Body of pancreas (tissue), 4 donors: ENCODE measurements at places on chromosomes 3 and 15. TPM values are rescaled to one million over a fixed set of nuclear protein-coding genes. Genes with fewer than 3 reads are reported as not detected.

- no peak overlapping the region for H3K27ac ChIP-seq
- no peak overlapping the region for H3K4me3 ChIP-seq
- no peak for DNase-seq
- H3K36me3 ChIP-seq, result no peaks in the 10 kb centered on the region
- no peaks in the 10 kb centered on the region for H3K27me3 ChIP-seq
Measured at GRCh38 chr15:77642793-77643430, 10.2 kb upstream of the LINGO1 start.

DNA sequence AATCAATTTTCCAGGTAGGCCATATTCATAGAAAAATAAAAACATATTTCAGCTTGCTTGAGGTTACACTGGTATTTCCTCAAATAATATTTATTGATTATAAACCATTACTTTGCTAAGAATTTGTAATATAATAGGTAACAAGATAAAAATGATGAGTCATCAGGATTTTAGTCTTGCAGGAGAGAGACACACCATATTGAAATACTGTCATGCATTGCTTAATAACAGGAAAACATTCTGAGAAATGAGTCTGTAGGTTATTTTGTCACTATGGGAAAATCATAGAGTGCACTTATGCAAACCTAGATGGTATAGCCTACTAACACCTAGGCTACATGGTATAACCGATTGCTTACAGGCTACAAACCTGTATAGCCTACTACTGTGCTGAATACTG, 990.5 kb downstream of the OTOL1 start:
- H3K4me1 ChIP-seq, result no peaks in the 10 kb centered on the region
- DNase-seq, result no peak
- H3K4me3 ChIP-seq, result no peak overlapping the region
- H3K27me3 ChIP-seq, result no peaks in the 10 kb centered on the region

GRCh38 chr3:198113206-198114053, 153.4 kb downstream of the LMLN start:
- no peaks in the 10 kb centered on the region for H3K4me1 ChIP-seq
- no peak overlapping the region for H3K4me3 ChIP-seq
- no peaks in the 10 kb centered on the region for H3K27me3 ChIP-seq

GRCh38 chr3:185330644-185331043, 32.3 kb upstream of the MAP3K13 start:
- no peaks in the 10 kb centered on the region for H3K27me3 ChIP-seq
- no peak for DNase-seq
- no peak overlapping the region for H3K4me3 ChIP-seq
- H3K27ac ChIP-seq, result peak overlapping the region; percentile 71
- H3K36me3 ChIP-seq, result no peaks in the 10 kb centered on the region

- H3K4me3 ChIP-seq, result no peak overlapping the region
- H3K27me3 ChIP-seq, result no peaks in the 10 kb centered on the region
- no peak for DNase-seq
- no peaks in the 10 kb centered on the region for H3K36me3 ChIP-seq
- no peaks in the 10 kb centered on the region for H3K4me1 ChIP-seq
- no peak overlapping the region for H3K27ac ChIP-seq
Measured at GRCh38 chr3:55686426-55687254, 199.5 kb upstream of the WNT5A start.

GRCh38 chr15:20658024-20658423, 116.4 kb upstream of the GOLGA6L6 start:
- no peak for DNase-seq
- no peak overlapping the region for H3K27ac ChIP-seq
- H3K4me3 ChIP-seq, result no peak overlapping the region
- H3K36me3 ChIP-seq, result no peaks in the 10 kb centered on the region

DNA sequence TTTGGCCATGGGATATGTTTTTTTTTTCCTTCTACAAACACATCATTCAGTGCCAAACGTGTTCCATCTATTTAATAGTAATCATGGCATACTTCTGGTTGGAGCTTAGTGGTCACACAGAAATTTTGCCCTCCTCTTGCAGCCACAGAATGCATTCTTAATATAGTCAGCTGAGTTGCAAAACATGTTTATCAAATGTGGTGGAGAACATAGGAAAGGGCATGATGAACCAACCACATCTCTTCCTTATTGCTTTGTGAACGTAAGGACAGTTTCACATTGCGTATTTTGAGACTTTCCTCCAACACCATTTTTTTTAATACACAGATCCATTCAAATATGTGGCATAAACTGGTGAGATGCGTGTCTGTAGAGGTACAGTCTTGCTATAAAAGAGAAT, 106.8 kb downstream of the BBX start:
- no peak for DNase-seq
- no peaks in the 10 kb centered on the region for H3K4me1 ChIP-seq
- H3K27ac ChIP-seq, result no peak overlapping the region
- no peaks in the 10 kb centered on the region for H3K36me3 ChIP-seq

GRCh38 chr3:37715358-37715757, 146.3 kb upstream of the CTDSPL start:
- DNase-seq, result no peak
- H3K4me3 ChIP-seq, result no peak overlapping the region
- H3K27me3 ChIP-seq, result no peaks in the 10 kb centered on the region
- no peaks in the 10 kb centered on the region for H3K4me1 ChIP-seq

- no peaks in the 10 kb centered on the region for H3K27me3 ChIP-seq
- no peak overlapping the region for H3K4me3 ChIP-seq
- H3K36me3 ChIP-seq, result no peaks in the 10 kb centered on the region
- peak; percentile 39 for DNase-seq
Measured at GRCh38 chr3:100761211-100761942, 52.1 kb downstream of the TFG start.

GRCh38 chr3:101530686-101531047, 17.7 kb upstream of the SENP7 start:
- no peak overlapping the region for H3K4me3 ChIP-seq
- DNase-seq, result no peak
- H3K4me1 ChIP-seq, result no peaks in the 10 kb centered on the region
- H3K27me3 ChIP-seq, result no peaks in the 10 kb centered on the region
- no peaks in the 10 kb centered on the region for H3K36me3 ChIP-seq

HRG gene
- not detected for total RNA-seq

HOMER2 gene
- total RNA-seq, result 469 TPM

CKMT1A gene
- 2.6 TPM for total RNA-seq

ZNF80 gene
- not detected for total RNA-seq

ISLR gene
- total RNA-seq, result 15.8 TPM

CTXN2 gene
- total RNA-seq, result 0.52 TPM

CASR gene
- total RNA-seq, result 11.9 TPM

CGNL1 gene
- total RNA-seq, result 24.7 TPM

ARGFX gene
- not detected for total RNA-seq
